ENCODE measurements at places on chromosomes 6 and 20. TPM values are rescaled to one million over a fixed set of nuclear protein-coding genes. Genes with fewer than 3 reads are reported as not detected.

DNA sequence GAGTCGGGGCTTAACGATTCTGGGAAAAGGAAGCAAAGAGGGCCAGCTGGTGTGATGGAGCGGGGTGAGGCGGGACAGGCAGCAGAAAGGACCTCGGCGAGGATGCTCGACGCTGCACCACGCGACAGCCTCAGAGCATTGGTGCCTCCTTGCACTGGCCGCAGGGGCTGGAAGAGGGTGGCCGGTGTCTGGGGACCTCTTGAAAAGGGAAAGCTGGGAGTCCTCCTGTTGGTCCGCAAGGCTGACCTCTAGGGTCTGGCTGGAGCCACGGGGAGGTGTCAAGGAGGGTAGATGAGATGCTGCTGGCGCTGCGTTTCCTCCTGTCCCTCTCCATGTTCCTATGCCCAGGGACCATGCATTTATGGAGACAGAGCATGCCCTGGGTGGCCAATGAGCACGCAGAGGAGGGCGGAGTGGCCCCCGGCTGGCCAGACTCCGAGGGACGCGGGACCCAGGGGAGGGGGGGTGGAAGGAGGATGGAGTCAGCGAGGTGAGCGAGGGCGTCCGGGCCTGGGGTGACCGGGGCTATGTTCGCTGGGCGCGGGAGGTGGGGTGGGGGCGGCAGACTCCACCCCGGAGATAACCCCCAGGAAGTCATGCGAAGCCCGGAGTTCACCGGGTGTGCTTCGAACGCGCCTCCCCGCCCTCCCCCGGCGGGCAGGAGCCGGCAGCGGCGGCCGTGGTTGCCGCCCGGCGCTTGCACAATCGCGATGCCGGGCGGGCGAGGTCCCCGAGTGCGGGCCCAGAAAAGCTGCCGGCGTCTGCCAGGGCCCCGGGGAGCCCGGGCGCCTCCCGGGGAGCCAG, at the start of gene CYP24A1:
Gene CYP24A1, minus strand, starts transcription at position 334 of the 804 bp plus-strand sequence. CDS start 407 bp downstream, outside the sequence.
- no peak for DNase-seq

- no peak for DNase-seq
These were observed 3.7 kb downstream of the MRPS18A start for GRCh38 chr6:43683708-43684455.

GRCh38 chr20:17810847-17811627, 111.3 kb downstream of the BANF2 start:
- DNase-seq: no peak

- DNase-seq: peak; percentile 64
These were observed 562 bp downstream of the TFEB start for GRCh38 chr6:41734666-41735426.

Gene TP53TG5
- 0.16 TPM for total RNA-seq

Data from T-cell (primary cell).